ENCODE measurements at places on chromosomes 2 and 18.

GRCh38 chr2:235669983-235670962 is 176.4 kb downstream of the AGAP1 start:
- no peak overlapping the region for H3K27ac ChIP-seq
- no peaks in the 10 kb centered on the region for H3K27me3 ChIP-seq
- H3K4me3 ChIP-seq, result peak overlapping the region; percentile 78

GRCh38 chr2:217060951-217061547 is 201.2 kb upstream of the TNP1 start:
- DNase-seq, result no peak
- H3K27ac ChIP-seq, result no peak overlapping the region
- H3K27me3 ChIP-seq, result no peaks in the 10 kb centered on the region
- no peaks in the 10 kb centered on the region for H3K4me1 ChIP-seq
- H3K4me3 ChIP-seq, result no peak overlapping the region

GRCh38 chr2:124875627-124876244 is 850.6 kb downstream of the CNTNAP5 start:
- H3K4me1 ChIP-seq, result no peaks in the 10 kb centered on the region
- H3K4me3 ChIP-seq, result no peak overlapping the region
- H3K27me3 ChIP-seq, result no peaks in the 10 kb centered on the region
- H3K36me3 ChIP-seq, result no peaks in the 10 kb centered on the region

DNA sequence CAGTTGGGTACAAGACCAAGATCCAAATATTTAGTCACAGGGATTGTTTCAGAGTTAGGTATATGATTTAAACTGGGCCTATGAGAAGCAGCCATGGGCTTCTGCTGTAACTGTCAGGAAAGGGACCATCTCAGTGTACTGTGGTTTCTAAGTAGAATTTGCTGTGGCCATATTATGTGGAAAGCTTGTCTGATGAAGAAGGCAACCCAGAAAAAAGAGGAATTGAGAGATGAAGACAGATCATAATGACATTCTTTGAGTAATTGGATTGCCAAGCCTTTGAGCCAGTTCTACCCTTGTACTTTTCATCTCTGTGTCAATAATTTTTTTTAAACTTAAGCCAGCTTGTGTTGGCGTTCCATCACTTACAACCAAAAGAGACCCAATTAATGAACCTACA is 259.6 kb downstream of the NUP35 start:
- H3K27ac ChIP-seq, result no peak overlapping the region
- no peak overlapping the region for H3K4me3 ChIP-seq
- no peak for DNase-seq
- H3K27me3 ChIP-seq, result no peaks in the 10 kb centered on the region
- H3K36me3 ChIP-seq, result no peaks in the 10 kb centered on the region

- H3K27ac ChIP-seq, result no peak overlapping the region
- no peaks in the 10 kb centered on the region for H3K27me3 ChIP-seq
- no peaks in the 10 kb centered on the region for H3K36me3 ChIP-seq
- no peak overlapping the region for H3K4me3 ChIP-seq
- no peaks in the 10 kb centered on the region for H3K4me1 ChIP-seq
Observed at GRCh38 chr2:188474316-188474715, 182.6 kb downstream of the GULP1 start.

DNA sequence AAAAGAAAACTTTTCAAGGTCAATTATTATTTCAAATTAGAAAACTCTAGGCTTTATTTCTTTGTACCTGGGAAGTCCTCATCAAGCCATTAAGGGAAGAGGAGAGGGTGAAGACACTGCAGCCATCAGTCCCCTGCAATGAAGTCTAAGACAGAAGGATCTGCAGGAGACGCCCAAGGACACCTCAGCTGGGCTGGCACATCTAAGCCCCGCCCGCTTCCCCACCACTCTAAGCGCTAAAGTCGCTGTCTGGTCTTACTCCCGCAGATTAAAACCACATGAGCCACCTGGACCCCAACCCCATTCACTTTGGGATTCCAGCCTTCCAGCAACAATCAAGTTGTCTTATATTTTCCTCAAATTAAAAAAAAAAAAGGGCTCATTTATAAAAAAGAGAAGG is 104.4 kb downstream of the AFF3 start:
- no peaks in the 10 kb centered on the region for H3K27me3 ChIP-seq
- no peak overlapping the region for H3K27ac ChIP-seq
- no peaks in the 10 kb centered on the region for H3K4me1 ChIP-seq
- no peaks in the 10 kb centered on the region for H3K36me3 ChIP-seq
- H3K4me3 ChIP-seq, result no peak overlapping the region

- H3K4me3 ChIP-seq, result no peak overlapping the region
- H3K4me1 ChIP-seq, result no peaks in the 10 kb centered on the region
- no peak for DNase-seq
- no peak overlapping the region for H3K27ac ChIP-seq
- no peaks in the 10 kb centered on the region for H3K27me3 ChIP-seq
Observed at GRCh38 chr18:57209713-57210106, 62.8 kb downstream of the BOD1L2 start.

GRCh38 chr2:241413929-241414580 is 58.0 kb downstream of the FARP2 start:
- H3K27me3 ChIP-seq, result no peaks in the 10 kb centered on the region
- no peak overlapping the region for H3K4me3 ChIP-seq
- no peak overlapping the region for H3K27ac ChIP-seq
- DNase-seq, result no peak
- H3K4me1 ChIP-seq, result no peaks in the 10 kb centered on the region
- peaks cover 93% of the 10 kb centered on the region for H3K36me3 ChIP-seq

DNA sequence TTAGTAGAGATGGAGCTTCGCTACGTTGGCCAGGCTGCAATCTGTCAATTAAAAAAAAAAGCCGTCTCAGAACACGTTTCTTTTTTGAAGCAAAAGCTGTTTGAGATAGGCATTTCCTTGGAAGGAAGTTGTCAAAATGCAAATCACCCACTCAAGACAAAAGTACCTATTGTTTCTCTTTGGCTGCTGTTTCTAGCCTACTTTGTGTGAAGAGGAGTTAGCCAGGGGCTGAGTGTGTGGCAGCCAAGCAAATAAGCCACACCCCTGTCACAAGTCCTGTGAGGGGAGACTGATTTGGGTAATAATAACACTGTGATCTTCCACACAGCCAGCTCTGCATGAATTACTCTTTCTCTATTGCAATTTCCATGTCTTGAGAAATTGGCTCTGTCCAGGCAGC is 47.4 kb upstream of the CDCA7 start:
- no peaks in the 10 kb centered on the region for H3K36me3 ChIP-seq
- H3K27me3 ChIP-seq, result no peaks in the 10 kb centered on the region
- no peaks in the 10 kb centered on the region for H3K4me1 ChIP-seq
- no peak for DNase-seq

DNA sequence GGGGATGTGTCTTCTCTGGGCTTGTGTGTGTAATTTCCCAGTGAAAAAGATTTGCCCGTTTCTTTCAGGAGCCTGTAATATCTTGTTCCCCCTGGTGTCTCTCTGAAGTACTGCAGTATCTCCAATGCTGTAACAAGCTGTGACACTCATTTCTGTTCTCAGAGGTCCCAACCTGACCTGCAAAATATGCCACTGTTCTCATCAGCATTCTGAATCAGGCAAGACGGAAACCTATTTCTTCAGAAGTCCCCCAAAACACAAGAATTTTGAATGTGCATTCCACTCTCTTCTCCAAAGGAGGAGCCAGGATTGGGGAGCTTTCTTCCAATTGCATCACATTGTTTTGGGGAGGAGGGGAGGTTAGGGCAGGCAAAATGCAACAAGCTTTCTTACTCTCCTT is 77.0 kb upstream of the CNGA3 start:
- no peaks in the 10 kb centered on the region for H3K27me3 ChIP-seq
- no peaks in the 10 kb centered on the region for H3K4me1 ChIP-seq
- H3K4me3 ChIP-seq, result no peak overlapping the region
- no peaks in the 10 kb centered on the region for H3K36me3 ChIP-seq
- no peak for DNase-seq

- no peak for DNase-seq
- no peaks in the 10 kb centered on the region for H3K4me1 ChIP-seq
- H3K27ac ChIP-seq, result no peak overlapping the region
- H3K27me3 ChIP-seq, result no peaks in the 10 kb centered on the region
Observed at GRCh38 chr18:3472681-3473544, 22.9 kb downstream of the TGIF1 start.

DNA sequence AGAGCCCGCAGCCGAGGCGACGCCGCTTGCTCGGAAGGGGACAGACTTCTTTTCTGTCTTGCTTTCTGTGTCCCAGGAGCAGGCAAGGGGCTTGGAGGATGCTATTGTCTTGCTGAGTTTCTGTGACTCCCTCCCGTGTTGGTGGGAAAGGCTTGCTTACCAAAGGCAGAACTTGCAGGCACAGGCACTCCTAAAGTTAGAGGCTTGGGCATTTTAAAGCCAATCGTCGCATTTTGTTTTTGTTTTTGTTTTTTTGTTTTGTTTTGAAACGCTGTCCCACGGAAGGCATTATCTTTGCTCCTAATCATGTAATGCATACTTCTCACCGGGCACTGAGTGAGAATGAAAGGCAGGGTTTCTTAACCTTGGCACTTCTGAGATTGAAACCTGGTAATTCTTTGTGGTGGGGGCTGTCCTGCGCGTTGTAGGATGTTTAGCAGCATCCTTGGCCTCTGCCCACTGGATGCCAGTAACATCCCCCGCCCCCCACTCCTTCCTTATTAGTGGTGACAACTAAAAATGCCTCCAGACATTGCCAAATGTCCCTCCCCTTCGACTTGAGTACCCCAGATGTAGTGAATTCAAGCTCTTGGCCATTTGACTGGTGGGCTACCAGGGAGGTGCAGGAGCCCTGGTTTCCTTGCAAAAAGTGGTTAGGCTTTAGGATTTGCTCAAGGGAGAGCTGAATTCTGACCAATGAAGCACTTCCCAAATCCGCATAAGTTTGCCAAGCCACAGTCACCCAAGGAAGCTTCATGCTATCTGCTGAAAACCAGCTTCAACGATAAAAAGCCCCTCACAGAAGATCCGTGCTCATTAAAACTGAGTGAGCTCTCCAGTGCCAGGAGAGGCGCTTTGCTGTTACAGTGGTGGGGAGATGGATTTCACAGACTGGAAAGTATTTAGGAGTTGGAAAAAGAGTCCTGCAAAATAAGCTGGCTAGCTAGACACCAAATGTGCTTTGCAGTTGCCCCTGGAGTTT is 1.2 kb downstream of the ANTXR1 start:
- H3K27ac ChIP-seq, result peak overlapping the region; percentile 81
- no peaks in the 10 kb centered on the region for H3K36me3 ChIP-seq
- no peaks in the 10 kb centered on the region for H3K4me1 ChIP-seq
- no peaks in the 10 kb centered on the region for H3K27me3 ChIP-seq
- H3K4me3 ChIP-seq, result peak overlapping the region; percentile 77
- DNase-seq, result peak; percentile 68

GRCh38 chr2:142223309-142223708 is 92.5 kb upstream of the LRP1B start:
- DNase-seq, result no peak
- no peaks in the 10 kb centered on the region for H3K36me3 ChIP-seq
- no peaks in the 10 kb centered on the region for H3K27me3 ChIP-seq
- H3K4me3 ChIP-seq, result no peak overlapping the region

GRCh38 chr18:23631746-23632145 is 31.0 kb downstream of the ANKRD29 start:
- no peaks in the 10 kb centered on the region for H3K27me3 ChIP-seq
- DNase-seq, result no peak
- no peak overlapping the region for H3K27ac ChIP-seq
- H3K4me1 ChIP-seq, result no peaks in the 10 kb centered on the region
- H3K36me3 ChIP-seq, result no peaks in the 10 kb centered on the region
- H3K4me3 ChIP-seq, result no peak overlapping the region

DNA sequence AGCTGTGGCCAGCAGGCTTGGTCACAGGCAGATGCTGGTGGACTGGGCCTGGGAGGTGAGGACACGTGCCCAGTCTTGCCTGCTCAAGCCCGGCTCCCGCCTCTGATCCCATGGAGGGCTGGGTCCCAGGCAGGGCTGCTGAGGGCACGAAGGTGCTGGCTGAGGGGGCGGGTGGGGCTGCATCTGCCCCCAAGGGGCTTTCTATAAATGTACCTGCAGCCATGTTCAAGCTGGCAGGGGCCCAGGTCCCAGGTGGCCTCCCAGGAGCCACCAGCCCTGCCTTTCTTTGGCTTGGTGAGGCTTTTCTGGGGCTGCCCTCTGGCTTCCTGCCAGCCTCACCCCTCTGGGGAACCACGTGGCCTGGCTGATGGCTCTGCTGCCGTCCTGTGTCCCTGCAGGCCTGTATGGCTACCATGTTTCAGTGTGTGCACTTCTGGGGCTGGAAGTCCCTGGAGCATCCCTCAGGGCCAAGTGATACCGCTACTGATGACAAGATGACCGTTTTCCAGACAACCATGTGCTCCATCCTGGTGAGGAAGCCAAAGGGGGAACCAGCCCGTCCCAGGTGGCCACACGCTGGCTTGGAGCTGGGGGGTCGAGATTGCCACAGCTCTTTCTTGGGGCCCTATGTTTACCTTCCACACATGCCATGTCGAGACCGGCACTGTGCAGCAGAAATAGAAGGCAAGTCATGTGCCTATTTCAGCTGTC is 23.2 kb downstream of the HJURP start:
- H3K36me3 ChIP-seq, result no peaks in the 10 kb centered on the region
- H3K27me3 ChIP-seq, result no peaks in the 10 kb centered on the region
- DNase-seq, result no peak
- no peak overlapping the region for H3K4me3 ChIP-seq
- H3K4me1 ChIP-seq, result no peaks in the 10 kb centered on the region

DNA sequence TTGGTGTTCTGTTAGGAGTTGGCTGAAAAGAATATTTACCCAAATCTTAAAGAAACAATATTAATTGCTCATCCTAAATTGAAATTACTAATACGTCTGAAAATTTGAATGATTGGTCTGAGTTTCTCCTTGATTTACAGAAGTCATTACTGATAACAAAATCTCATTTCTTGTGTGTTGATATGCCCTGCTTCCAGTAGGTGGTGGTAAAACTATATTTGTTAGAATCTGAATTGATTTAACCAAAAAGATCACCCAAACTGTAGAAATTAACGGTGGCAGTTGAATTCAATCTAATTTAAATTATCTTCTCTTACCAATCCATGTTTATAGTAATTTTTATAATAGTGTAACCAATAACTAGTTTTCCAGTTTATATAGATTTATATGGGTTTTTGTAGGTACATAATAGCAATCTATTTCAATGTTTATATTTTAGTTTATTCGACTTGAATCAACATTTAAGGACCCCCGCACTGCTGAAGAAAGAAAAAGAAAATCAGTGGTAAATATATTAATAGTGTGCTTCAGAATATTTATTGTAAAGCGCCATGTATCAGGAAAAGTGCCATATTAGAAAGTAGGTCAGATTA is 38.3 kb downstream of the PAPOLG start:
- DNase-seq, result no peak
- H3K27ac ChIP-seq, result no peak overlapping the region
- no peaks in the 10 kb centered on the region for H3K4me1 ChIP-seq
- no peaks in the 10 kb centered on the region for H3K27me3 ChIP-seq

GRCh38 chr2:169005080-169005598 is 26.0 kb downstream of the ABCB11 start:
- no peak overlapping the region for H3K27ac ChIP-seq
- DNase-seq, result no peak
- H3K27me3 ChIP-seq, result no peaks in the 10 kb centered on the region

- peak within 1 kb of the TSS; percentile 88 for H3K27ac ChIP-seq
- H3K4me1 ChIP-seq, result no peaks in the 10 kb centered on the region
- H3K27me3 ChIP-seq, result no peaks in the 10 kb centered on the region
- peak within 1 kb of the TSS; percentile 91 for H3K4me3 ChIP-seq
Observed at GRCh38 chr2:218781691-218782527, at the start of gene CYP27A1. Gene CYP27A1 (plus strand): TSS chr2:218782147. CDS start chr2:218782183, 36 bp downstream.

Data from ascending aorta (tissue), 2 donors.